Stimulated activated CD8-positive, alpha-beta memory T cell treated with anti-CD3 and anti-CD28 coated beads, Interleukin-15, amount 100 ng/mL, for 48 hours (primary cell): ENCODE measurements at places on chromosomes 1 and 21.

DNA sequence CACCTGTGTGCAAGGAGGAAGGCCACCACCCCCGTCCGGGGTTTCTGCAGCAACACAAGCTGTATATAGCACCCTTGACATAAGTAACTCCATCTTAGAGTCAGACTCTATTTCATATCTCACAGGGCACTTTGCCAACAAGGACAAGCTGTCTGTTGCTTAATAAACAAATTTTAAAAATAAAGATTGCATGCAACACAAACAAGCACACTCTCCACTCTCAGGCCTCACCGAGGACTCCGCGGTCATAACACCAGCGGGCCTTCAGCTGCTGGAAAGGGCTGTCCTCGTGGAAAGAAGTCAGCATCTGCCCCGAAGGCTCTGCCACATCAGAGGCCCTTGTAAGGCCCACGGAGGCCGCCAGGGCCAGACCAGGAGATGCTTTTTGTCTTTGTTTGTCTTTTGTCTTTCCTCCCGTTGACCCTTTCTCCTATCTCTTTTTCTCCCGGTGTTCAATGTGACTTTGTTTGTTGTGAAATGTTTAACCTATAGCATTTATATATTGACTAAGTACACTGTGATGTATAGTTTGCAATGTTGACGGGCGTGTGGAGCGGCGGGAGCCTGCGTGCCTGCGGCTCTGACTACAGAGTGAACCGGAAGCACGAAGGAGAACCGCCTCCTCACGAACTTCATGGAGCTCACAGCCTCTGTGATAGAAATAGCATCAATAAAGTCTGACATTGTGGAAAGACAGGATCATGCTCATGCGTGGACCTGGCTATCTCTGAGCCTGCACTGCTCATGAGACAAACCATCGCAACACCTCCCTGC, 24.1 kb downstream of the MEGF6 start:
- DNase-seq, result no peak

DNA sequence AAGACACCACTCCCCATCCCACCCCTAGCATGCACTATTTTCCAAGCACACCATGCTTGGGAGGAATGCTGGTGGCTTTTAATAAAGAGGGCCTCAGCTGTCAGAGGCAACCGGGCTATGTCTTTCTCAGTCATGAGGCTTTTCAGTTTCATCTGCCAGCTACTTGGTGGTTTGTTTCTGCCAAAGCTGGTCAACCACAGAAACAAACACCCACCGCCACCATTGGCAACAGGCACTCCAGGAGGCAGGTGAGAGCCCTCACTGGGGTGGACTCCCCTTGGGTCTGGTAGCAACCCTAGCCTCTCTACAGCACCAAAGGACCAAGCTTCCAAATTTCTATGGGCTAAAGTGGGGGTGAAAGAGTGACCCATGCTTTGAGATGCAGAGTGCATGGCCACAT, 54.3 kb upstream of the CD1D start:
- DNase-seq, result no peak

DNA sequence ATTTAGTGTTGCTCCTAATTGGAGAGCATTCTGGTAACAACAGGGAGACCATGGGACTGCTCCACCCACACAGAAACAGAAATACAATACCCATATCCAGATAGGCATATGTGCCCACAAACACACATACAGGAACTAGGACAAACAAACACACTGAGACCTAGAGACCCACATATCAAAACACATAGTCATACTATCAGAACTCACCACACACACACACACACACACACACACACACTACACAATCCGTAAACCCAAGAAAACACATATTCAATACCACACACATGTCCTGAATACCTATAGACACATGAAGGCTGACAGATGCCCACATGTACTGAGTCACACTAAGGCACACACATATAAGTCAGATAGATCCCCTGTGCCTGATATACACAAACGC, 3.5 kb upstream of the NFASC start:
- no peak for DNase-seq

DNA sequence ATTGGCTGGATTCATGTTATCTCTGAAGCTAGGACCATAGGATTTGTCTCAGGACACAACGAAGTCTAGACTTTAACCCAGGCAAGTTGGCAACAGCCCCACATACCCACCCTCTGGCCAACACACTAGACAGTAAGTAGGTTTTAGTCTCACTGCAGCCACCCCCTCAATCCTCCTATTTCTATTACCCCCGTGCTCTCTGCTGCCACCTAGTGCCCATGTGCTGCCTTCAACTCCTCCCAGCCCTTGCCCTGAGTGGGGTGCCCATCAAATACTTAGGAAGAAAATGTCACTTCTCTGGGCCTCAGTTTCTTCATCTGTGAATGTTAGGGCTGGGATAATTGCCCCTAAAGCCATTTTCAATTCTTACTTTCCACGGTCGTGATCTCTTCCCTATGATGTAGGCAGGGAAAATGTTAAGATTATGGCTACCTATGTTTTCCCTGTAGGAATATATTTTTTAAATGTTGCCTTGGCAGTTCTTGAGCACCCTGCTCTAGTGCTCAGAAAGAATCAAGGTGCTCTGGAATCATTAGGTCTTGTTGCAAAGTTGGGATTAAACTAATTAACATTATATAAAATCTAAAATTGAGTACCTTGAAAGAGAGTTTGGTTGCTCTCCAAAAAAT, 213.0 kb downstream of the LMX1A start:
- peak; percentile 1 for DNase-seq

GRCh38 chr1:4624141-4624715, 30.2 kb upstream of the AJAP1 start:
- no peak for DNase-seq

GRCh38 chr1:164731161-164731876, 172.3 kb downstream of the PBX1 start:
- DNase-seq, result no peak

DNA sequence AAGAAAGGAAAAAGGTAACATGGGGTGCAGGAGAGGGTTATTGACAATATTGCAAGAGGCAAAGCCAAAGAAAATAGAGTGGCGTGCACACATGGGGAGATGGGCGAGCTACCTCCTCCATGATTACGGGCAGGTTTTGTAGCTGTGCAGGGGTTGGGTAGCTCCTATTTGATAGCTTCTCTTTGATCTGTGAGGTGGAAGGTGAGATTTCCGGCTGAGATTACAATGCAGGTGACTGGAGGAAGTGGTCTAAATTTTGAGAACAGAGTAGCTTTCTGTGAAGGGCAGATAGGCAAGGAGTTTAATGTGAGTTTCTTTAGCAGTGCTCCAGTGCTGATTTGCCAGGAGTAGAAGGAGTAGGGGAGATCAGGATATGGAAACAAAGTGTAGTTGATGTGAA, 263.4 kb downstream of the PLA2G4A start:
- no peak for DNase-seq

GRCh38 chr1:201491896-201492511, 14.9 kb downstream of the CSRP1 start:
- DNase-seq, result no peak

- no peak for DNase-seq
Observed at GRCh38 chr1:34155860-34156259, 9.2 kb downstream of the CSMD2 start.

GRCh38 chr1:220153147-220153546, 59.2 kb downstream of the IARS2 start:
- no peak for DNase-seq

- no peak for DNase-seq
Observed at GRCh38 chr1:75165264-75165663, 31.1 kb downstream of the LHX8 start.

GRCh38 chr1:10969267-10969970, 43.0 kb upstream of the TARDBP start:
- DNase-seq, result no peak

DNA sequence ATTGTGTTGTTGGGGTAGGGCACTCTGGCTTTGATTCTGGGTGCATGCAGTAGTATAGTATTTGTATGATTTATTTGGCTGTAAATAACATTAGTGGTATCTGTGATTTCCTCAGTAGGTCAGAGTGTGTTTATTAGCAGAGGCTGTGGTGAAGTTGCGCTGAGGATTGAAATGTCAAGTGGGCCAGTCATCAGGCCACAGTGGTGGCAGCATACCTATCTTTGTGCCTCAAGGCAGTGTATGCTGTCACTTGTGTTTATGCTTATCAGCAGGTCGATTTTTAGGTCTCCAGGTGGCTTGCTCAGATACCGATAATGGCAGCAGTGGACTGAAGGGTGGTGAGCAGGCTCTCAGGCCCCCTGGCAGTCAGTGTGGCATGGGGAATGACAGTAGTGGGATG, 11.3 kb downstream of the LY9 start:
- DNase-seq, result no peak

DNA sequence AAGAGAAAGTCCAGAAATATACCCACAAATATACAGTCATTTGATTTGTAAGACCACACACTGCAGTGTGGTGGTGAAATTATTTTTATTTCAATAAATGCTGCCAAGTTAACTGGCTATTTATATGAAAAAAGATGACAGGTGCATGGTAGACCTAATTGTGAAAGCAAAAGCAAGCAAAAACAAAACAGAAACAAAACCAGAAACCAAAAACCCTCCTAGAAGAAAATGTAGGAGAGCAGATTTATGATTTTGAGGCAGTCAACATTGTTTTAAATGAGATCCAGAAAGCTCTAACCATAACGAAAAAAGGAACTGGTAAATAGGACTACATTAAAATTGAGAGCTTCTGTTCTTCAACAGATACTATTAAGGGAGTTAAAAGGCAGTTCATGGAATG, 303.6 kb downstream of the PRDM2 start:
- no peak for DNase-seq

DNA sequence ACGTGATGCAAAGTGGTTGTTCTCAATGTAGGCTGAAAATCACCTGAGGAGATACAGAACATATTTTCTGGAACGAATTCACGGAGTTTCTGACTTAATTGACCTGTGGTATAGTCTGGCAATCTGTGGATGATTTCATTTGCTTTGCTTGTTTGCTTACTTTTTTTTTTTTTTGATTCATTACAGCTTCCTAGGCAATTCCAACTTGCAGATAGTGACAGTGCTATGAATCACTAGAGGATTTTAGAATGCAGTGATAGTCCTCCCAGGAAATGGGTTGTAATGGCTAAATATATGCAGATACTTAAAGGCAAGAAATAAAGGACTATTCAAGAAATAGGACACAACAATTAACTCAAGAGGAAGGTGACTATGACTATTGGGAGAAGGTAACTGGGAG, 1378.1 kb upstream of the PRMT6 start:
- no peak for DNase-seq

DNA sequence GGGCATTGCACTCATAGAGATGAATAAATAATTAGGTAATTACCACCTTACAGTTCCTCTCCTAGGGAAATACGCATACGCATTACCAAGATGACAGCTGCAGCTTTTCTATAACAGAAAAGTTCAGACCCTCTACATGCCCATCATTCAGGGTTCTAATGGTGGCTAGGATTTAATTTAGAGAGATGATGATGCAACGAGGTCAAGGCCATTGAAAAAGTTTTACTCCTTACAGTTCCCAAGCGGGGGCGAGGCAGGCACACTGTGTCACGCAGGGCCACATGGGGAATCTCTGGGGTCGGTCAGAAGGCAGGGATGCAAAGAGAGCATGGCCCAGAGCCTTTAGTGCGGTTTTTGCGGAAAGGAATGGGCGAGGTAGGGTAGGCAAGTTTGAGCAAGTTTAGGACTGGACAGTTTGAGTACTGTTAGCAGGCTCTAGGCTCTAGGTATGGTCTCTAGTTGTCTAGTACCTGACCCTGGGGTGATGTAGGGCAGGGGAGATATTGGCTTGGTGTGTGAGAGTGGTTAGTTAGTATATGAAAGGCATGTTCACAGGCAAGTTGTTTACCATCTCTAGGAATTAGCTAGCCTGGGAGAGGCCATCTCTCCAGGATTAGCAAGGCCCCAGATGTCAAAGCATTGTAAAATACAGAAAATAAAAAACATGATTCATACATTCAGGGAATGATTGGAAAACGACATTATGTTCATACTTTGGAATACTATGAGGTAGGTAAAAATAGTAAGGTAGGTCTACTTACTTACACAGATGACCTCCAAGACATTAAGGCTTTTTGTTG, 29.6 kb upstream of the ID3 start:
- DNase-seq, result no peak

GRCh38 chr1:172642970-172643369, 15.9 kb upstream of the FASLG start:
- DNase-seq, result no peak
